Activated T-cell treated with anti-CD3 and anti-CD28 coated beads for 4 hours (primary cell): ENCODE measurements at places on chromosomes 3 and 15.

GRCh38 chr3:118805007-118805406 lies 229.6 kb downstream of the IGSF11 start:
- no peak for DNase-seq

- no peak for DNase-seq
These were observed 66.5 kb downstream of the MRPL46 start for GRCh38 chr15:88400591-88401250.

GRCh38 chr15:68279779-68280753 lies 2.5 kb downstream of the FEM1B start:
- DNase-seq = no peak

GRCh38 chr15:26050984-26051383 lies 187.9 kb upstream of the ATP10A start:
- DNase-seq = no peak
